ENCODE measurements at places on chromosomes 3 and 15.

GRCh38 chr3:42666022-42666421 is 12.5 kb downstream of the ZBTB47 start:
- DNase-seq, result no peak

DNA sequence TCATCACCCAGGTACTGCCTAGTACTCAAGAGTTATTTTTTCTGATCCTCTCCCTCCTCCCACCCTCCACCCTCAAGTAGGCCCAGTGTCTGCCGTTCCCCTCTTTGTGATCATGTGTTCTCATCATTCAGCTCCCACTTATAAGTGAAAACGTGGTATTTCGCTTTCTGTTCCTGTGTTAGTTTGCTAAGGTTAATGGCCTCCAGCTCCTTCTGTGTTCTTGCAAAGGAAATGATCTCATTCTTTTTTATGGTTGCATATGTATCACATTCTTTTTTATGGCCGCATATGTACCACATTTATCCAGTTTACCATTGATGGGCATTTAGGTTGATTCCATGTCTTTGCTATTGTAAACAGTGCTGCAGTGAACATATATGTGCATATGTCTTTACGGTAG is 8.2 kb upstream of the GANC start:
- DNase-seq, result no peak

DNA sequence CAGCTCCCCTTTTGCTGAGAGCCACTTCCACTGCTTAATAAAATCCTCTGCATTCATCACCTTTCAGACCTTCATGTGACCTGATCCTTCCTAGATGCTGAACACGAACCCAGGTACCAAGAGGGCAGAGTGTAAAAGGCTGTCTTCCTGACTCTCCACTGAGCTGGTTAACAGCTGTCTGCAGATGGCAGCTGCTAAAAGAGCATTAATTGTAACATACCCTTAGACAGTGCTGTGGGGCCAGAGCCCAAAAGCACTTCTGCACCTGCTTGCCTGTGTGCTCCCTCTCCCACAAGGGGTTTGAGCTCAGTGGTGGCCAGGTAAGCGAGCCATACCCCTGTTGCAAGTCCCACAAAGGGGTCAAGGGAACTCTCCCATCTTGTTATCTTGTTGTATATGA is 187.3 kb downstream of the UBE2E2 start:
- DNase-seq, result no peak

- no peak for DNase-seq
Observed at GRCh38 chr3:176737480-176738110, 459.7 kb downstream of the TBL1XR1 start.

DNA sequence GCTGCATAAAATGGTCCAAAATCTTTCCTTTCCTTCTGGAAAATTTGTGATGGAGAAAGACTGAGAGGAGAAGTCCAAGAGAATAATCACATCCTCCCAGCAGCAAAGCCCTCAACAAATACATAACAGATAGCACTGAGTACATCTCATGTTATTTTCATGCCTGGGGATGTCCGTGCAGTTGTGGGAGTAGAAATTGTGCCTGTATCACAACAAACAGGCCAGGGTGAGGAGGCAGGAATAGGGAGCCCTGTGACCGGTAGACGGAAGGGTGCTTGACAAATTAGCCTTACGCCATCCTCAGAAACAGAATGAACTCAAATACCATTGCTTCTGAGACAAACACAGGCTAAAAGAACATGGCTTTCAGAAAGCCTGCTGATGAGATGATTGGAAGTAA is 333.2 kb upstream of the UMPS start:
- no peak for DNase-seq

- no peak for DNase-seq
Observed at GRCh38 chr3:13769422-13769821, 110.4 kb downstream of the WNT7A start.

GRCh38 chr15:72178976-72179585 is 18.5 kb downstream of the GRAMD2A start:
- DNase-seq, result no peak

GRCh38 chr3:43773273-43774094 is 82.7 kb downstream of the ABHD5 start:
- peak; percentile 41 for DNase-seq

- no peak for DNase-seq
Observed at GRCh38 chr3:98877132-98877531, 24.4 kb downstream of the DCBLD2 start.

GRCh38 chr3:24067483-24067882 is 122.4 kb downstream of the NR1D2 start:
- DNase-seq, result no peak

DNA sequence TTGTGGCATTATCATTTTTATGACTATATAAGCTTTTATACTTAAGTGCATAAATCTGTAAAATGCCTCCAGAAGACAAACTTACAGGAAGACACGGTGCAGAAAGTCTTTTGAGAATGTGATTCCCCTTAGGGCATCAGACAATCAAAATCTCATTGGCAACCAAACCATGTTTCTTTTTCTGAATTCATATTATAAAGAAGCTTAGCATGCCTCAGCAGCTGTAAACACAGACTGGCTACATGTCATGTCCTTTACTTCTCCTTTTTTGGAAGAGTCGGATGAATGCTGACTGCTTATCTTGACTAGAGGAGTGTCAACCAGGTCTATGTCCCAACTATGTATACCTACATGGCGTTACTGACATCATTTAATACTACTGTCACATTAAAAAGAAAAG is 150.1 kb downstream of the PLD1 start:
- DNase-seq, result no peak

DNA sequence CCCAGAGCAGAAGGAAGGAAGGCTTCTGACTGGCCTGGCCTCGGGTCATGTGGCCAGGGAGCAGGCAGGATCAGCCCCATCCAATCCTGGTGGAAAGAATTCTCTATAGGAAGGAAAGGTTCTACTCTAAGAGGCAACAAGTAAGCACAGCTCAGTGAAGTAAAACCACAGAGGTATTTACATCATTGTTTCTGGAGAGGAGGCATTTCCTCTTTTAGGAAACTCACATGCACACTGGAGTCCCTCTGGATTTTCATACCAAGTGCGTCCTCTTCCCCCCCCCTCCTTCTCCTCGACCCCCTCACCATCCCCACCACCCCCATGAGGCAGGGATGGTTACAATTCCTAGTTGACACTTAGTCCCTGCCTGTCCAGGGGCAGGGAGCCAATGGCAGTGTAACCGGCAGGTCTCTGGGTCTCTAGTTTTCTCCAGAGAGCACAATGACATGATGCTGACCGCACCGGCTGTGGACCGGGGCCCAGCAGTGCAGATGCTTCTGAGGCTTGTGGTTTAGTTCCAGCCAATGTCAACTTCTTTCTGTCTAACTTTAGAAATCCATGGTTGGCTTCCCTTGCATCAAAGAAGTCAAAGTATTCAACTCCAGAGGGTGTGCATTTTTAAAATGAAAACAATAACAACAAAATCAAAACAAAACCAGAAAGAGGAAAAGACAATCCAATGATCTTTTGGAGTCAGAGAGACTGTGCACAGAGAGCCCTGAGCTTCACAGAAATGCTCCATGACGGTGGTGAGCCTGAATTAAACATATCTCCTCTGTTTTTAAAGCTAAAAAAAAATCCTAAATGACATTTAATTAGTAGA is 230.3 kb upstream of the TLE3 start:
- peak; percentile 87 for DNase-seq

Data from fibroblast of skin of back (primary cell).